ENCODE measurements at places on chromosomes 7 and 10.

DNA sequence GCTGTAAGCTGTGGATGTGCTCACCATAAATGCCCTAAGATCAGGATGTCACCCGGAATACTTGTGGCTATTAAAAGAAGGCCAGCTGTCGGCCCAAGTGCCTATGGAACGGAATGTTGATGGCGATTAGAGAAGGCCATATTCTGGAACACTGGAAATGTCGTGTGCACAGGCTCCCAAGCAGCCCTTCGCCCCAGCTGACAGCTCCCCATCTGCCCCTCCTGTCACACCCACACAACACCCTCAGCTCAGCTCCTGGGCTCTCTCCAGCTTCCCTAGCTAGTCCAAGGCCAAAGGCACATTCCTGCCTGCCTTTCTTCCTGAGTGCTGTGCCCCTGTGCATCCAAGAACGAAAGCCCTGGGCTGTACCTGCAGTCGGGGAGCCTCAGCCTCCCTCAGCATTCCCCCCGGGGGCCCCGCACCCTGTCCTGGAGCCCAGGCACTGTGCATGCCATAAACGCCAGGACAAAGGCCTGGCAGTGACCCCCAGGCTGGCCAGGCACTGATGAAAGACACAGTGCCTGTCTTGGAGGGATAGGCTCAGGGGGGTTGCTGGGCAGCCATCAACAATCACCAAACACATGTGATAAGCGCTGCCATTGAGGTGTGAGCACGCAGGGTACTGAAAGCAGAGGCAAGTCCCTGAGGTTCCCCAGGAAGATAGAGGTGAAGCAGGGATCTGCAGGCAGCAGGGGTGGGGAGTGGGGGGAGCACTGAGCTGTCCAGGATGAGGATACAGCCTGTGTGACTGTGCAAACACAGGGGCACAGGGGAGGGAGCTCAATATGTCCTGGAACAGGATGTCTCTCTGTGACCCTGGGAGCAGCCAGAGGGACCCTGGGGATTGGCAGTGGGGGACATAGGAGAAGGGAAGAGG lies 3.7 kb upstream of the LDB3 start:
- no peak for DNase-seq

- no peak for DNase-seq
Observed at GRCh38 chr7:88668591-88668990, 90.9 kb upstream of the ZNF804B start.

DNA sequence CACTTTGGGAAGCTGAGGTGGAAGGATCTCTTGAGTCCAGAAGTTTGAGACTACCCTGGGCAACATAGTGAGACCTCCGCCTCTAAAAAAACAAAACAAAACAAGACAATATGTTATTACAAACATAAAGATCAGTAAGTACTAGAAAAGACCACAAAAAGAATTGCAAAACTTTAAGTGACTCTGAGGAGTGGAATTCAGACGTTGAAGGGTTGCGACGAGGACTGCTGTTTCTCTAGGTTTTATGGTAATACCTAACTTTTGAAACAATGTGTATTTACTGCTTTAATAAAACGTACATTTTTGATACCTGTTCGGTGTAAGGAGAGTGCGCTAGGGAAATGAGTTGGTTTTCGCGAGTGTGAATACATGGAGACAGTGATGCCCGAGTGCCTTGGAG lies 250.4 kb downstream of the GATA3 start:
- DNase-seq = no peak

- no peak for DNase-seq
Observed at GRCh38 chr7:90982228-90982627, 282.0 kb upstream of the FZD1 start.

- DNase-seq = peak; percentile 32
Observed at GRCh38 chr10:3652886-3653285, 132.1 kb downstream of the KLF6 start.

GRCh38 chr7:105677410-105677730 lies 96.1 kb upstream of the EFCAB10 start:
- DNase-seq = no peak

GRCh38 chr7:90574146-90574819 lies 21.8 kb upstream of the CDK14 start:
- DNase-seq = no peak

- DNase-seq = no peak
Observed at GRCh38 chr7:31087351-31087750, 35.2 kb downstream of the ADCYAP1R1 start.

DNA sequence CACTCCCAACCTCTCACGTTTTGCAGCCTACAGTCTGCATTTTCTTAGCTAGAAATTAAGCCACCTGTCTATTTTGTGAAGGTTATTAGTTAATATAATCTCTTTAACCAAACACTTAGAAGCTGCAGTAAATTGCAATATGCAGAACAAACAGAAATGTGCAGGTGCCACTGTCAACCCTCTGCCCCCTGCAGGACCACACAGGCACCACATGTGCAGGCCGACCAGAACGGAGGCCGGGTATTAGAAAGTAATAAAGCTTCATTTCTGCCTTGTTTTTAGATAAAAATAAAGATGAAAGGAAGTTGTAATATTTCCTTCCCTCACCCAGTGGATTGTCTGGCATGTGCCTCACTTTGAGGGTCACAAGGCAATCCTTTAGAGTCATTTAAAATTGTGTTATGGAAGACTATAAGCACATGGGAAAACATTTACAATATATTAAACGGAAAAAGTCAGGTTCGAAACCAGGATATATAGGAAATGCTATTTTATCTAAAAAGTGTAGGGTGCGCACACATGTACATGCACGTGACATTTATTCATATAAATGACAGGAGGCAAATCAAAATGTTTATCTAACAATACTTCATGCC lies 158.2 kb downstream of the ARHGAP12 start:
- DNase-seq = no peak

- DNase-seq = peak; percentile 57
Observed at GRCh38 chr10:102267748-102268147, 22.4 kb downstream of the GBF1 start.

DNA sequence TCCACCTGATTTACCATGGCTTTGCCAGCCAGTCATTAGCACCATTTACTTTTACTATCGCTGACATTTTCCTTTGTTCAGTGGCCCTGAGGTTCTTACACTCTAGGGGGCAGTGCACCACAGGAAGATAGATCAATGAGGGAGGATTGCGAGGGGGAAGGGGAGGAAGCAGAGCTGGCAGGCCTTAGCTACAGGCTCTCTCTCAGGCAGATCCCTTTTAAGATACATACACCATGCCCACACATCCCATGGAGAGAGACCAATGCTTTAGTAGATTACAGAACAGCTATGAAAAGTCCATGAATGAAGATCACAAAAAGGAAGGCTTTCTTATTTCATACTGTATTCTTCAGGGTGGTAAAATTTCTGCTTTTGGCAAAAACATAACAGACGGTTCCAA lies 47.4 kb downstream of the DENND11 start:
- peak; percentile 60 for DNase-seq

GRCh38 chr7:18903695-18904094 lies 213.7 kb downstream of the TWIST1 start:
- no peak for DNase-seq

- no peak for DNase-seq
Observed at GRCh38 chr7:73852500-73852899, 8.5 kb upstream of the TMEM270 start.

DNA sequence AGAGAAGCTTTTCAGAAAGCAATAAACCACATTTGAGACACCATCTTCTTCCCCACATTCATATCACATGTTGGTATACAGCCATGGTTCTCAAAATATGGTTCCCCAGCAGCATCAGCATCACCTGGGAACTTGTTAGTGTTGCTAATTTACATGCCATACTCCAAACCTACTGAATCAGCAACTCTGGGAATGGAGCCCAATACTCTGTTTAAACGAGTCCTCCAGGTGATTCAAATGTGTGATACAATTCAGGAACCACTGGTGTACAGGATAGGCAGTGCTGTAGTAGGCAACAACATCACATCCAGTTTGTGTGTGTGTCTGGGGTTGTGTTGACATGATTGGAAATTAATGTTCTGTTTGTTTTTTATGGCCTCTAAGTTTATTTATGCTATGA lies 47.7 kb downstream of the ZNF277 start:
- DNase-seq = no peak

GRCh38 chr10:70354556-70354955 lies 27.9 kb downstream of the LRRC20 start:
- no peak for DNase-seq

DNA sequence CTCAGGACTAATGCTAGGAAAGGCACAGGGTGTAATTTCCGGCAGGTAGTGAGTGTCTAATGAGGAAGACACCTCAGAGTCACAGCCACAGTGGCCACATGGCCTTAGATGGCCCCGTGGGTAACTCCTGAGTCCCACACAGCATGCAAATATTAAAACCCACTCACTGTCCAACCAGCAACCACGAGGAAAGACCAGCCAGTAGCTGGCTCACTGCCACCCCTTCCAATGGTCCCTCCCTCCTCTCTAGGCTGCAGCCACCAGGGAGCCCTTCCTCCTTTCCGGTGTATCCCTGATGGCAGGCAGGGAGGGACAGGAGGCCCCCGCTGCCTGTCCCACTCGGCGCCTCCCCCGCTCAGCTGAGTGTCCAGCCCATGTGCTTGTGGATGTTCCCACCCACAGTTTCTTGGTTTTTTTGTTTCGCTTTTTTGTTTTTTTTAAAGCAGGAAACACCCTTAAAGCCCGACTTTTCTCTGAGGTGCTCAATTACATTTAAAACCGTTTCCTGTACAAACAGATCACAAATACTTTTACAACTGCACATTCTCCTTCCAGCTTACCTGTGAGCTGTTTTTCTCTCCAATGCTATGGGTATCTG lies 9.2 kb downstream of the BNIP3 start:
- no peak for DNase-seq

GRCh38 chr7:132738254-132738653 lies 162.0 kb upstream of the PLXNA4 start:
- peak; percentile 98 for DNase-seq

- DNase-seq = no peak
Observed at GRCh38 chr10:102819054-102819453, 18.2 kb downstream of the CYP17A1 start.

- no peak for DNase-seq
Observed at GRCh38 chr10:124325998-124326636, 92.6 kb downstream of the OAT start.

DNA sequence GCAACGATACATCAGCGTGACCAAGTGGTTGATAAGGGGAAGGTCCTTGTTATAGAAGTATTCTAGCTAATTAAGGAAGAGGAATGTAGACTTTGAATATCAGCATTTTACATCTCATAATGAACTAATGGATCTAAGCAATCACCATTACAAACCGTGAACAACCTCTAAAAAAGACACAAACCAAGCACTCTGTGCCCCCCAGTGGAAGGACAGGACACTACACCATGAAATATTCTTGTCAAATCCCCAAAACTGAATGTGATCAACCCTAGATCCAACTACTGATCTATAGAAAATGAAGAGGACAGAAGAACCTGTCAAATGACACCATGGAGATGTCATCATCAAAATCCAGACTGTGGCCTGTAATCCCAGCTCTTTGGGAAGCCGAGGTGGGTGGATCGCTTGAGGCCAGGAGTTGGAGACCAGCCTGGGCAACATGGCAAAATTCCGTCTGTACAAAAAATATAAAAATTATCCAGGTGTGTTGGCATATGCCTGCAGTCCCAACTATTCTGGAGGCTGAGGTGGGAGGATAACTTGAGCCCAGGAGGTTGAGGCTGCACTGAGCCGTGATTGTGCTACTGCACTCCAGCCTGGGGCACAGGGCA lies 111.3 kb upstream of the CARD11 start:
- peak; percentile 20 for DNase-seq

DNA sequence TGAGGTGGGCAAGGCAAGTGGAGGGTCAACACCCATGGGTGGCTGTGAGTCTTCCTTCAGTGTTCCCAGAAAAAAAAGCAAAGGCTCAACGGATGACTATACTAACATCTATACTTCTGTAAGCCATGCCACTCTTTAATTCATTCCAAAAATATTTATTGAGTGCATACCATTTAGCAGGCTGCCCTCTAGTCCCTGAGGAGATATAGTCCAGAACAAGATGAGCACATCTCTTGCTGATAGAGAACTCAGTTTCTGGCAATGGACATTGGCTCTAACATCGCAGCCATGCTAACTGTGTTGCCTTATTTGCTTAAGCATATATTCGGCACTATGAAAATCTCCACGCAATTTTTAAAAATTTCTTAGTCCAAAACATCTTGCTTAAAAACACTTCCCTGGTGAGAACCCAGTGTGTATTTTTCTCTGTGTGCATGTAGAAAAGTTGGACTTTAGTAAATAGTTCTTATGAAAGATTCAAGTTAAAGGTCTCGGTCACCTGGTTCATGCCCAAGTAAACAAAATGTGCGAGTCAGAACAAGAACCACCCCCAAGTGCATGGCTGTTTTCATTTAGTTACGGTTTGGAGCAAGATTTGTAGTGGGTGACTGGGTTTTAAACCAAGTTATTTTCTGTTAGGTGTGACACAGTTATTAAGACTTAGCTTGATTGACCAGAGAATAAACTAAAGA lies 69.8 kb downstream of the MET start:
- no peak for DNase-seq

DNA sequence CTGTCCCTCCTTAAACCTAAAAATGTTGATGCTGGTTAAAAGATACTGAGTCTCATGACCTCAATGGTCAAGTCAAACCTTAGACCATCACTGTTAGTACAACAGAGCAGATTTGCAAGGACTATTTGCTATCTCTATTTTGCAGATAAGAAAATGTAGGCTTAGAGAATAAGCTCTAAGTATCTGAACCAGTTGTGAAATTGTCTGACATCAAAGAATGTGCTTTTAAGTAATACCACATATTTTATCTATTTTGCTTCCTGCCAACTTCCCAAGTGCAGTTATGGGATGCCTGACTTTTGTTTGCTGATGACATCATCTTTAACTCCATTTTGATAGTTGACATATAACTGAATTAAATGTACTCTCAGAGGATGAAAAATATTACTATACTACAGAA lies 83.6 kb upstream of the TMEM106B start:
- DNase-seq = no peak

DNA sequence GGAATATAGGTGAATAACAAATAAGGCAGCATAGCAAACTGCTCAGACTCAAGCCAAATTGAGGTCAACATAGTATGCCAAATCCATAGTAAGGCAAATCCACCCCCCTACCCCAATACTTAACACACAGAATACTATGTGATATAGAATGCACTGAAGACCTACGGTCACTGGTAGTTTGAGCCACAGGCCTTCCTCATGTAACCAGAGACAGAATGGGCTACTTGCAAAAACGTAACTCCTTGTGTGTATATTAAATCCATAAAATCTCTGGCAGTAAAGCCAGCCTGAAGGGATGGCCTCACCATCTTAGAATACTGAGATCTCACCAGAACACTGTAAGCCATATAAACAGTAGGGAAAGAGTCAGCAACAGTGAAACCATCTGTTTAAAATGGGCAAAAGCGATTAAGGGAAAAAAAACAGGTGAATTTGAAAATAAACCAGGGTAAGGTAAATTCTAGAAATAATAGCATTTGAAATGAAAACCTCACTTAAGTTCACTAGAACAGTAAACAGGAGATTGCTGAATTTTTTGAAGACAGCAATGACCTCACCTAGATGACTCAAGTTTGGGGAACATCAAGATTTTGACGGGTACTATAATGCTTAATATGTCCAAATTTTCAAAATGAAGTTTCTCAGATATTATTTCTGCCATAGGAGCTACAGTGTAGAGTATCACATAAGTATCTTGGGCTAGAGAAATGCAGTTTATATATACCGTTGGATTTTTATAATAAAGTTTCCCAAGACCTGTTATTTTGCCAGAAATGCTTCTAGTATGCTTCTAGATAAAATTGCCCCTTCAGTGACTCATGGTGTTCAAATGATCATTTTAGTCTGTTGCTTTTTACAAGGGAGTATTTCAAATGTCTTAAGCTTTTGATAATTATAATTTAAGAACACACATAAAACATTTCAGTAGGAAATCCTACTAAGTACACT lies 13.9 kb downstream of the HNRNPA2B1 start:
- DNase-seq = no peak

- DNase-seq = no peak
Observed at GRCh38 chr7:155959894-155960293, 147.6 kb upstream of the SHH start.
